ENCODE measurements at places on chromosomes 13 and 19.
A peak's percentile ranks its signal among the peaks of the same experiment; 100 is the strongest.

GRCh38 chr13:114147803-114148520 lies 15.5 kb upstream of the RASA3 start:
- DNase-seq: no peak

GRCh38 chr19:46412650-46413261 lies 608 bp downstream of the CCDC8 start:
- DNase-seq: no peak

GRCh38 chr19:56566904-56567273 lies 379 bp upstream of the ZNF470 start:
- DNase-seq: no peak

GRCh38 chr13:98487016-98487415 lies 89.9 kb downstream of the STK24 start:
- no peak for DNase-seq

DNA sequence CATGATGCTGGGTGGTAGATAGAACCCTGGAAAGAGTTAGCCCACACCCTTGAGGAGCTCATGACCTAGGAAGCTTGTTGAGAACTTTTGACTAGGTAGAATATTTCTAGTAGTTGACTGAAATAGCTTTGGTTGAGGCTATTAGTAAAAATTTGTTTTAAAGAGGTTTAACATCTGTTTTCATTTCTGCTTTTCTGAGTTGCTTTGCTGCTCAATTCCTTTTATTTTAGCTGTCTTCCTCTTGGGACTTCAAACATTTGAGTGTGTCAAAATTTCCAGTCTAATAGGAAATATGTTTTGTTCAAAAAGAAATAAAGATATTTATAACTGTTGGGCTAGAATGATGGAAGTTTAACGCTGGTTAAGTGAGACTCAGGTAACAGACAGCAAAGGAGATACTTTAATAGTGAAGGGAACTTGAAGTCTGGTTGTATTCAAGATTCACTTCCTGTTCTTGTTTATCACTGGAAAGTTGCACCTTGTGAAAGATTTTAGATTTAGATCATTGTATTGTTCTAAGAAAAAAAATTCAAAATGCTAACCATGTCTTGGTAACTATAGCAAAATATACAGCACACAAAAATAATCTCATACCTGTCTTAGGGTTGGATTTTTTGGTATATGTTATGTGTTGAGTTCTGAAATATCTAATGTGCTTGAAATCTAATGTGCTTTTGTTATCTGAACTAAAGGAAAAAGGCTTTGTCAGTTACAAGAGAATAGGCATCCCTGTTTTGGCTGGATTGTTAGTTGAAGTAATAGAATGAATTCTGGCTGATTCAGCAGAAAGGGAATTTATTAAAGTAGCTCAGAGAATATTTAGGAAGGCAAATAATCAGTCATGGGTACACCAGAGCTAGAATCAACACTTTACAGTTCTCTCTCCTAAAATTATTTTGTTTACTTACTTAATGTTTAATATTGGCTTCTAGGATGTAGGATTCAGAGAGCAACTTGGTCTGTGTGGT lies 24.4 kb upstream of the GPR18 start:
- no peak for DNase-seq

DNA sequence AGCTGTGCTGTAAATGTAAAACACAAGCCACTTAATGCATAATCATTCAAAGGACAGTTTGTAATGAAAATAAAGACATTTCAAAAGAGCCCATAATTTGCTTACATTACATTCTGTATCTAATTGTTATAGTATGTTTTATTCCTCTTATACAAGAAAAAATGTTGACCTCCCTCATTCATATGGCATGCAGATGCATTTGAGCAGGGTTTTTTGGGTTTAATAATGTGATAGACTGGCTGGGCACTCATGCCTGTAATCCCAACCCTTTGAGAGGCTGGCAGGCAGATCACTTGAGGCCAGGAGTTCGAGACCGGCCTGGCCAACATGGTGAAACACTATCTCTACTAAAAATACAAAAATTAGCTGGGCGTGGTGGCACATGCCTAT lies 11.6 kb upstream of the ARL11 start:
- peak; percentile 12 for DNase-seq

DNA sequence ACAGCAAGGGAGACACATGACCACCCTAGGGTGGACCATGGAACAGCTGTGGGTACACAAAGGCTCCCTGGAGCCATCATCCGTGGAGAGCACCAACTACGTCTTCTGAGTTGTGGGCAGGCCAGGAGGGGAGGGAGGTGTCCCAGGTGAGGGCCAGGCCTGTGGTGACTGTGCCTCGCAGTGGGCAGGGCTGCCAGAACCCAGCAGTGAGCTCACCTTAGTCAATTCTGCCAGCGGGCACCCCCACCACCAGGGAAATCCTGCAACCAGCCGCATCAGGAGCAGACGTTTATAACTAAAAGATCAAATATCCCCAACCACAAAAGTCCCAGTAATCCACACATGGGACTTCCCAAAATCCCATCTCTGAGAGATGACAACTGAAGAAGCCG lies 19.6 kb downstream of the ELL start:
- DNase-seq: no peak

DNA sequence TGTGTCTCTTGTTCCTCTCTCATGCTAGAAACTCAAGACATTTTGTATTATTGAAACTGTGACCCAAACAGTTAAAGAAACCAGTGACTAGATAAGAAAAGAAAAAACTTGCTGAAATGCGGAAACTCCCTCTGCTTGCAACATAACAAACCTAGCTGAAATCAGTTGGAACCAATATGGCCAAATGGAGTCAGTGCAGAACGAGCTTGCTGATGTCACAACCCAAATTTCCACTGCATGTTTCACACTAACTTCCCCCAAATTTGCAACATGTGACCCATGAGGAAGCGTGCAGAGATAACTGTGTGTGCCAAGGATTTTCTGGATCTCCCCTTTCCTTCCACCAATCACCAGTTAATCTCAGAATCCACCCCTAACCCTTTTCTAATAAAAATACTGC lies 208.0 kb downstream of the DLEU7 start:
- DNase-seq: no peak

DNA sequence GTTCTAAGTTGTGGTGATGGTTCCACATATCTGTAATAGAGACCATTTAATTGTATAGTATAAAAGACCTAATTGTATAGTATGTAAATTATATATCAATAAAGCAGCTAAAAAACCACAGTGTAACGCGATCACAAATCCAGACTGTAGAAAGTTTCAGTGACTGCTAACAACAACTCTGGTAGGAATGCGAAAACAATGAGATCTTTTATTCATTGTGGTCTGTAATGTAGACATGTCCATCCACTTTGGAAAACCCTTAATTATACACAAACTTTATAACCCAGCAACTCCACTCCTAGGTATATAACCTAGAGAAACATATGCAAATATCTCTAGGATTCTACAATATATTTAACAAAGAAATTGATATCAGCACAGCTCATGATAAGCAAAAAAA lies 549.5 kb downstream of the SLITRK1 start:
- no peak for DNase-seq

DNA sequence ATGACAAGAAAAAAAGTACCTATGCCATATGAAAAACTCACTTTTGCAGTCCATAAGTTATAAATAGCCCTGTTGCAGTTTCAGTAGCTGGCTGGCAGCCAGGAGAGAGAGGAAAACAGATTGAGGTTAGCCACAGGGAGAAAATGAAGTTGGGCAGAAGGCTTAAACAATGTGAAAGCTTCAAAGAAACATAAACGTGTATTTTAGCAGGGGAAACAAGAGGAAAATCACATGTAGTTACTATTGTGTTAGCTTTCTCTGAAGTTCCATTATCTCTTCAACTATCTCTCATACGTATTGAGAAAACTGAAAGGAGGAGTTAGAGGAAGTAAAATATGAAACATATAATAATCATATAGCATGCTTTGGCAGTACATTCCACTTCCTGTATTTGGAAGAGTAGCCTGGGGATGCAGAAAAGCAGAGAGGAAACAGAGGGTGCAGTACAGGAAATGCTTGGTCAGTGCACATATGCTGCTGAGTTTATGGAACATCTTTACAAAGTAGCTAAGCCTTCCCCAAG lies 1551.1 kb downstream of the EFNB2 start:
- DNase-seq: no peak

GRCh38 chr13:42255886-42256285 lies 16.1 kb upstream of the AKAP11 start:
- DNase-seq: no peak

DNA sequence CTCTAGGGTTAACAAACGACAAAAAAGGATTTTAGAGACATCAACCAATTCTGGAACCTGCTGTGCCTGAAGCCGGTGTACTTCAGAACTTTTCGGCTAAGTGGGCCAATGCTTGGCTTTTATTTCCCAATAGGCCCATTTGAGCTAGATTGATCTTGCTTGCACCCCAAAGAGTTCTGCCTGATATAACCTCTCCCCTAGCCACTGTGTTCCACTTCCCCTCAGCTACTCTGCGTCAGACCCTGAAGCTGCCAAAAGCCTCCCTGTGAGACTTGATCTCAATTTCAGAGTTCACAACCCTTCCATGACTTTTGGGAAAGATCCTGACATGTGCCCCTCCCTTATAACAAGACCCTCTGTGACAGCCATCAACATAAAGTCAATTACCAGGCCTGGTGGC lies 5.6 kb upstream of the SIGLEC14 start:
- no peak for DNase-seq

Data from AG09319 (cell line).